ENCODE measurements at places on chromosomes 2 and 18.

DNA sequence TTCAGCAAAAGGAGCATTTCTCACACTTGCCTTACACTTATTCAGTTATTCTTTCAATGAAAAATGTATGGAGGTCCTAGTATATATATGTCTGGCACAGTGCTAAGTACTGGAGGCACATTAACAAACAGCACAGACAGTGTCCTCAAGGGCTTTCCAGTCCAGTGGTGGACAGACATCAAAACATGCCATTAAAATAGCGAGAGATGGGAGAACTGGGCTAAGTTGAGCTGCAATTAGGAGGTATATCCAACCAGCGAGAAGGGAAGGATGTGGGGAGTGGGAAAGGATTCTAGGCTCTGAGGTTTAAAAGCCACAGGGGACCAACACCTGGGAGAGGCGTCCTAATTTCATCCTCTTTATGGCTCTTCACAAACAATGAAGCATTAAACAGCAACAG, 127.5 kb upstream of the TTC39C start:
- DNase-seq = no peak

DNA sequence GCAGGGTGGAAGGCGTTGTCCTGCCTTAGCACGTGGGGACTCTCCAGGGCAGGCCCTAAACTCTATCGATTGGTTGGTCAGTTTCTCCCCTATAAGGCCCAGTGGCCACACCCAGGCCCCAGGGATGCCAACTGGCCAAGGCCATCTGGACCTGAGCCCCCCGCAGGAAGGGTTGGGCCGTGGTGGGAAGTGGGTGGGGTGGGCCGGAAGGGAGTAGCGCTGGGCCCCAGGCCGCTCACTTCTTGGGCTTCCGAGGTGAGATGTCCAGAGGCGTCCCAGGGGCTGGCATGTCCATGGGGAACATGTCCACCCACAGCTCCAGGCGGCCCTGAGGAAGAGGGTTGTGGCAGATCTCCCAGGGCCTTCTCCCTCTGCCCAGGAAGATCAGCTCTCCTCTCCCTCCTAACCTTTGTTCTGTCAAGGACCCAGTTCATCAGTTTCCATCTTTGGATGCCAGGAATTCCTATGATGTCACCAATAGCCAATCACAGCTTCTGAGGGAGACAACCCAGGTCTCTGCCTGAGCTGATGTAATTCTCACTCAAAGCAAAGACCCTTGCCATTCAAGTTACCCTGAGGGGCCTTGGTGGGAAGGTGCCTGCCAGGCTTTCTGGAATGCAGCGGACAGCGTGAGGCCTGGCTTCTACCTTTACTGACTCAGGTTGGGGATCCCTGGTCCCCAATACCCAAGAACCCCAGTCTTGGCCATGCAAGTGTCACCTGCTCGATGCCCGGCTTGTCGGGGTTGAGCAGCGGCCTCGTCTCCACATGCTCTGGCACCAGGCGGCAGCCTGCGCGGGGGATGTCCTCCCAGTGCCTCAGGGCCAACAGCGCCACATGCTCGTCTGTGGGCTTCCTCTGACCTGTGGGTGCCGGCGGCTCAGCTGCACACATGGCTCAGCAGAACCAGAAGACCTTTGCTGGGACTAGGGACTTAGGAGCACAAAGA, 14.4 kb downstream of the OTOF start:
- peak; percentile 80 for DNase-seq

DNA sequence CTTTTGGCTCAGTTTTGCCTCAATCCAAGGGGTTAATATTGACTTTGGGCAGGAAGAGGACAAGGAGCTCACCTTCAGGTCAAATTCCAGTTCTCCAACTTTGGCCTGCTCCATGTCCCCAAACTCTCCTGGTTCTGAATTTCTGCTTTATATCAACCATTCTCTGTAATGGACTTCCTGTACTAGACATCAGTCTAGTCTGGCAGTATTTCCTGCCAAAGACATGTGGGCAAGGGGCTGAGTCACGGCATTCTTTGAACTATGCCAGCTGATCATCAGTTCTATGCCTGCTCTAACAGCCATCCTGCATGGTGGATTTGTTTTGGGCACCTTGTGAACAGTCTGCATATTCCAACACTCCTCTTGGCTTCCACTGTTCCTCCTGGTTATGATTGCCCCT, 199.4 kb downstream of the ZEB2 start:
- no peak for DNase-seq

DNA sequence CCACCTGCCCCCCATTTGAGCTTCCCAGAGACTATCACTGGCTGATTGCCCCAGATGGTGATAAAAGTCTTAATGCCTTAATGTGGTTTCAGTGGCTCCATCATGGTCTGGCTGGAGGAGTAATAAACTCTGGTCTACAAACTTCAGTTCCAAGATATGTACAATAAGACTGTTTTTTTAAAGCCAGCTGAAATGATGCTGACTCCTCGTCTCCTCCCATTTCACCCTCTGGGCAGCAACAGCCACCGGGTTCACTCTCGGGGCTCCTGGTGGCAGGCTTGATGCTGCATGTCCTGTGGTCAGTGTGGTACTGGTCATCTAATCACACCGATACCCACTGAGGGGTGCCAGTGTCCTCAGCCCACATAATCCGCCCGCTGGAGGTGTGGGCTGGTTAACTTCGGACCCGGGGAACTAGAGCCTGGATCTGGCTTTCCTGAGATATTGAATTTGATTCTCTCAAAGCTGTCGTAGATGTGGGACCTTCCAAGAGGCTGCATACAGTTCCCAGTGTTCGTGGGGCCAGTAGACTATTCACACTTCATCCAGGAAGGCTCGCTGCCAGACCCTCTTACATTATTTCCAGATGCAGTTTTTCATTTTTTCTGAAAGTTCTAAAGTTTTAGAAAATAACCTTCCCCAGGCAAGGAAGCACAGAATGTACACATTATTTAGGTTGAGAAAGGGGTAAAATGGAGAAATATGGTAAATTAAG, 95.3 kb downstream of the GALR1 start:
- no peak for DNase-seq

GRCh38 chr2:47815764-47816163, 32.8 kb downstream of the MSH6 start:
- no peak for DNase-seq

GRCh38 chr2:68438455-68439303, 28.4 kb downstream of the FBXO48 start:
- DNase-seq = no peak

- DNase-seq = no peak
These were observed 339.7 kb upstream of the SLC14A2 start for GRCh38 chr18:45275367-45276113.

GRCh38 chr2:128834207-128834879, 515.7 kb upstream of the HS6ST1 start:
- DNase-seq = no peak

DNA sequence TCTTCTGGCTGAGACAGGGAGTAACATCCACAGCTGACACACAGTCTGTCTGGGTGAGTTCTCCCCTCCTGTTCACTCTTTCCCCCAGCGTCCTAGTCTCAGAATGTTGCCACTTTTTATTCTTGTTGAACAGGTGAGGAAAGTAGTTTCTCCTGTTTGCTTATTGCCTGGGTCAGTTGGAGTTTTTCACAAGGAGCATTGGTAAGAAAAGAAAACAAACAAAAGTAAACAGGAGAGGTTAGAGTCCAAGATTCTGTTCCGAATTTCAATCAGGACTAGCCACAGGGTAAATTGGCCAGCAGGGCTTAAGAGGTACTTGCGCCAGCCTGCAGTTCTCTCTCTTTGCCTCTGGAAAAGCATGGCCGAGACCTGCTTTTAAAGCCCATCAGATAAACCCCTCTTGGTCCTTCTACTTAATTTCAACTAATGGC, 255.0 kb upstream of the EPAS1 start:
- no peak for DNase-seq

GRCh38 chr2:9832586-9832985, 10.7 kb upstream of the TAF1B start:
- no peak for DNase-seq

DNA sequence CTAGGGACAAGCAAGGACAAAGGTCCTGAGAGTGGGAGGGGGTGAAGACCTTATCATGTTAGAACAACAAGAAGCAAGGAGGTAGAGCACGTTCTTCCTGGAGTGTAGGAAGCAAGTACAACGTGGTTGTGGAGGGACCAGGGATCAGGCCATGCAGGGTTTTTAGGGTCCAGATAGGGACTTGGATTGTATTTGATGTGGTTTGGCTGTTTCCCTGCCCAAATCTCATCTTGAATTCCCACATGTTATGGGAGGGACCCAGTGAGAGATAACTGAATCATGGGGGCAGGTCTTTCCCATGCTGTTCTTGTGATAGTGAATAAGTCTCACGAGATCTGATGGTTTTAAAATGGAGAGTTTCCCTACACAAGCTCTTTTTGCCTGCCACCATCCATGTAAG, 53.2 kb downstream of the ICA1L start:
- DNase-seq = no peak

GRCh38 chr18:38843291-38843690, 1277.7 kb upstream of the CELF4 start:
- DNase-seq = no peak

GRCh38 chr18:48486754-48487153, 52.1 kb upstream of the CTIF start:
- DNase-seq = no peak

GRCh38 chr2:42089340-42089925, 41.6 kb downstream of the PKDCC start:
- peak; percentile 94 for DNase-seq

DNA sequence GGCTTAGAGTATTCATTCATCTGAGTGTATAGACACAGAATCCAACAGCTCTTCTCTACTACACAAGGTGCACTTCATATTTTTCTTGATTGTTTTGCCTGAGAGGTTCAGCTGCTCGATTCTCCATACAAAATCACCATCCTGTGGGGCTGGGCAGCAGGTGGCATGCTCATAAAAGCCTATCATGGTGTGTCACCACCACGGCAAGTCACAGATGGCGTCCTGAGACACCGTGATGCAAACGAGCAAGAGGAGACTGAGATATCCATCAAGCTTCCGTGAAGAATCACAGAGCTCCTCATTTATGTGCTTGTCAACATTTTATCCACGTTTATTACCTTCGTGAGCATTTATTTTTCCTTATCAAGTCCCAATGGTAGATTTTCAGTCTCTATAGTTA, 22.4 kb upstream of the NRP2 start:
- no peak for DNase-seq

DNA sequence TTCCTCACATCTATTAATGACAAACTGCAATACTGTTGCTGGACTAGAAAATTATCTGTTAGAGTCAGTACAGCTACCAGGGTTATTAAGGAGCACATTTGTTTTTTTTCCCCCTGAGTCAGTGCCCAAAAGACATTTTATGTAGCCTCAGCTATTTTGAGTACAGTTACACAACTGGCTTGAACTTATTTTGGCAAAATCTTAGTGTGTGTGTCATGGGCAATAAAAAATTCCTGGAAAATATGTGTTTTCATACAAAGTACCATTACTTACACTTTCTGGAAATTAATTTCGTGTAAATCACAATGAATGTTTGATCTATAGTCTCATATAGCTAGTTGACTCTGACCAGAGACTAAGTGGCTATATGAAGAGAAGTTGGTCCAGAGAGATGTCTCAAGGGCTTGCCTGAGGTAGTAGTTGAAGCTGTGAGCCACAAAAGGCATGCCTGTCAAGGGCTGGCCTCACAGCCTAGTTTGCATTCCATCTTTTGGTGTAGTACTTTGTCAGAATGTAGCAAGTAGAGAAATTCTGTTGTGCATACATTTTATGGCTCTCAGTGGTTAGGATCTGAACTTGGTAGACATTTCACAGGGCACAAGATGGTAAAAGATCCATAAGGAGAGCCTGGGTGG, 283.4 kb downstream of the MTX2 start:
- no peak for DNase-seq

DNA sequence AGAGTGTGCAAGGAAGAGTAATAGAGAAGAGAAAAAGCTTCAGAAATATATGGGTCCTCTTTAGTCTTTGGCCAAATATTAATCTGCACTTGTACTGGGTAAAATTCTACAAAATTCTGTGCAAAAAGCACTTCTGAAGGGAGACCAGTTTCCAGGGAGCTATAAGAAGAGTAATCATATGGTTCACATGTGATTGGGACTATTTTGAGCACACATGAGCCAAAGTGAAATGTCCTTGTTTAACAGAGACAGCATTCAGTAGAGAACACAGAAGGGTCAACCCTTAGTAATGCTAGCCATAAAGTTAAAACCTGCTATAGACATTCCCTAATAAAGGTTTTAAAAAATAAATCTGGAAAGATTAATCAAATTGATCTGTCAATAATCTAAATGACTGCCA, 49.3 kb upstream of the ACVR1C start:
- no peak for DNase-seq

- no peak for DNase-seq
These were observed 1.5 kb downstream of the RAX start for GRCh38 chr18:59271606-59272220.

GRCh38 chr18:49728542-49728941, 84.8 kb downstream of the ACAA2 start:
- DNase-seq = peak; percentile 94

DNA sequence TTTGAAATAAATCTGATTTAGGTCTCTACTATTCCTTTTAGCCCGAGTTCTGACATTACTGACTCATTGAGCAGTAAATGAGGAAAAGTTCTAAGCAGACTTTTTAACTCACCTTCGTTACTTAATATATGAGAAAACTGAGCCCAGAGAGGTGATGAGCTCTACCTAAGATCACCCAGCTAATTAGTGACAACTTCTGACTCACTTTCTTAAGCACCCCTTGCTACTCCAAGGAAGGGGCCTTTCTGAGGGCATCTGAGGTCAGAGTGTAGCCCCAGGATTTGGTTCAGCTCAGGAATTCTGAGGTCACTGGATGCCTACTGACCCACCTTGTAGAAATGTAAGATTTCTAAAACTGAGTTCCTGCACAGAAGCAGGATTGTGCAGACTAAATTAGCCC, 102.2 kb upstream of the FZD5 start:
- no peak for DNase-seq

All from endodermal cell (in vitro differentiated cells).